ENCODE measurements at places on chromosomes 5 and 9. TPM values are rescaled to one million over a fixed set of nuclear protein-coding genes. Genes with fewer than 3 reads are reported as not detected.

- no peaks in the 10 kb centered on the region for H3K27me3 ChIP-seq
- H3K4me1 ChIP-seq, result no peaks in the 10 kb centered on the region
- H3K4me3 ChIP-seq, result no peak overlapping the region
Observed at GRCh38 chr5:160477266-160477970, 55.8 kb downstream of the PTTG1 start.

Gene PHF24
- total RNA-seq, result 0.28 TPM

Gene FIBCD1
- total RNA-seq, result 0.09 TPM

GRCh38 chr5:111133436-111133751, 41.2 kb downstream of the WDR36 start:
- no peak overlapping the region for H3K4me3 ChIP-seq
- no peak overlapping the region for H3K27ac ChIP-seq
- no peaks in the 10 kb centered on the region for H3K27me3 ChIP-seq

- no peaks in the 10 kb centered on the region for H3K27me3 ChIP-seq
- DNase-seq, result no peak
- H3K4me1 ChIP-seq, result no peaks in the 10 kb centered on the region
- peaks cover 26% of the 10 kb centered on the region for H3K36me3 ChIP-seq
- no peak overlapping the region for H3K4me3 ChIP-seq
Observed at GRCh38 chr9:135851748-135852147, 55.6 kb downstream of the CAMSAP1 start.

- H3K36me3 ChIP-seq, result no peaks in the 10 kb centered on the region
- no peak overlapping the region for H3K4me3 ChIP-seq
- no peak for DNase-seq
- H3K27me3 ChIP-seq, result no peaks in the 10 kb centered on the region
- no peaks in the 10 kb centered on the region for H3K4me1 ChIP-seq
Observed at GRCh38 chr5:65017636-65018035, 248.9 kb downstream of the CWC27 start.

DNA sequence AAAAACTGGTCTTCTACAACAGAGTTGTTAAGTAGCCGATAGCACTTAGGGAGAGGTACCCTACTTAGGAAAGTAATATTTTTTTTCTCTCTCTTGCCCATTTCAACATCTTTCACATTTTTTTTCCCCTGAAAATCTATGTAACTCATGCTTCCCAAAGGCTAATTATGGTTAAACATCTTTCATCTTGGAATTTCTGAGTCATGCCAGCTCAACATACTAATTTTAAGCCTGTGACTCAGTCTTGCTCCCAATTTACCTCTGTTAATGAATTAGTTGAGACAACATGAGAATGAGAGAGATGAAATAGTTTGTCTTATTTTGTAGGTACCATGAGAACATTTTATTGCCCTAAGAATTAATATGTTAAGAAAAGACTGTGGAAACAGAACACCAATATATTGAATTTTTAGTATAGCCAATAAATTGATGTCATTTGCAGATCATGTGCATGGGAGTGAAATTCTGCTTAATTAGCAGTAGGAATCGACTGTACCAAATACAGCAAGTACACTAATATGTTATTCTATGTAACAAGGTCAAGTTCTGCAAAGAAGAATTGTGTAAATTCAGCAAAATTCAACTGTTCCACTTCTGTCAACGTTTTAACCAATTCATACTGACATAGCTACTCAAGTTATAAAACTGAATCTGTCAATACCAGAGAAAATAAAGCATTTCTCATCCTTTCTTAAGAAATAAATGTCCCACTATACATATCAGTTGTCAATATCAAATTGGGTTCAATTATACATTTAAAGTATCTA, 550.0 kb downstream of the PTPRD start:
- H3K36me3 ChIP-seq, result no peaks in the 10 kb centered on the region
- H3K27me3 ChIP-seq, result no peaks in the 10 kb centered on the region
- no peak overlapping the region for H3K27ac ChIP-seq
- no peak for DNase-seq
- H3K4me1 ChIP-seq, result no peaks in the 10 kb centered on the region
- H3K4me3 ChIP-seq, result no peak overlapping the region

DNA sequence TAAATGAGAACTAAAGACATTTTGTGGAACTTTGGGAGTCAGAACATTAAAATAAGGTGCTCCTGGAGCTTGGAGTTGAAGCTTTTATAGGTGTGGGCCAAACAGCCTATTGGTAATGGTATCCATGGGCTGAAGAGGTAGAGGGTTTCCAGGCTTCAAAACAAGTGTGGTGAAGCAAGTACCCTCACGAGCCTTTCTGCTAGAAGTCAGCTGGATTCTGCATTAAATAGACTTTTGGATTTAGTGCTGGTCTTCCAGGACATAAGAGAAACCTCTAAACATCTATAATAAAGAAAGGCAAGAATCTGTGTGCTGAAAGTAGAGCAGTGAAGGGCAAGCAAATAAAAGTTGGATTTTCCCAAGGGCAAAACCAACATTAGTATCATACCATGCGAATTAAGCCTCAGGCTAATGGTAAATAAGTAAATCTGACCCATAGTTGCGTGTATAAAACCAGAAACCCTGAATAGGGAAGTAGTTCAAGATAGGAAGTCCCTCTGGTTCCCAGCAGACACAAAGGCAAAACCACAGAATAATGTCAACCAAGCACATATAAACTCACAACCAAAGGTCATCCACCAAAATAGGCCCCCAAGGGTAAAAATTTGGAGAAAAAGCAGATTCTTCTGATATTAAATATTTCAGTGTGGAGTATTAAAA, 306.3 kb downstream of the TLE4 start:
- DNase-seq, result no peak
- no peak overlapping the region for H3K4me3 ChIP-seq
- no peak overlapping the region for H3K27ac ChIP-seq
- H3K36me3 ChIP-seq, result no peaks in the 10 kb centered on the region
- peaks cover 2% of the 10 kb centered on the region for H3K4me1 ChIP-seq
